GM19239 (cell line): ENCODE measurements at places on chromosomes 6 and 20.

DNA sequence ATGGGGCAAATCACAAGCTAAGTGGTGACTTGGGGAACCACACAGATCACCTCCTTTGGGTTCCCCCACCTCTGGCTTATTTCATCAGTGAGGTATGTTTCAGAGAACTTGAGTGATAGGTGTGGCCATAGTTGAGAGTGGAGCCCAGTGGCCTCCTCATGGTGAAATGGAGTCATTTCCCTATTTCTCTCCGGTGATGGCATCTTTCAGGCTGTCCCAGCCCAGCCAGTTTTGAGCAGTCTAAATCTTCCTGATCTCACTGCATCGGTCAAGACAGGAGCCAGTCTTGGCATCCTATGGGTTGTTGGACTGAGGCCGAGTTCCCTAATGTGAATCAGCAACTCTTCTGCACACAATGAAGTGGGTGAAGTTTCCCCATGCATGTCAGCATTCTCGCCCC, 132.4 kb downstream of the EYA2 start:
- DNase-seq, result no peak

GRCh38 chr20:37552415-37552814, 24.7 kb upstream of the BLCAP start:
- DNase-seq, result no peak

DNA sequence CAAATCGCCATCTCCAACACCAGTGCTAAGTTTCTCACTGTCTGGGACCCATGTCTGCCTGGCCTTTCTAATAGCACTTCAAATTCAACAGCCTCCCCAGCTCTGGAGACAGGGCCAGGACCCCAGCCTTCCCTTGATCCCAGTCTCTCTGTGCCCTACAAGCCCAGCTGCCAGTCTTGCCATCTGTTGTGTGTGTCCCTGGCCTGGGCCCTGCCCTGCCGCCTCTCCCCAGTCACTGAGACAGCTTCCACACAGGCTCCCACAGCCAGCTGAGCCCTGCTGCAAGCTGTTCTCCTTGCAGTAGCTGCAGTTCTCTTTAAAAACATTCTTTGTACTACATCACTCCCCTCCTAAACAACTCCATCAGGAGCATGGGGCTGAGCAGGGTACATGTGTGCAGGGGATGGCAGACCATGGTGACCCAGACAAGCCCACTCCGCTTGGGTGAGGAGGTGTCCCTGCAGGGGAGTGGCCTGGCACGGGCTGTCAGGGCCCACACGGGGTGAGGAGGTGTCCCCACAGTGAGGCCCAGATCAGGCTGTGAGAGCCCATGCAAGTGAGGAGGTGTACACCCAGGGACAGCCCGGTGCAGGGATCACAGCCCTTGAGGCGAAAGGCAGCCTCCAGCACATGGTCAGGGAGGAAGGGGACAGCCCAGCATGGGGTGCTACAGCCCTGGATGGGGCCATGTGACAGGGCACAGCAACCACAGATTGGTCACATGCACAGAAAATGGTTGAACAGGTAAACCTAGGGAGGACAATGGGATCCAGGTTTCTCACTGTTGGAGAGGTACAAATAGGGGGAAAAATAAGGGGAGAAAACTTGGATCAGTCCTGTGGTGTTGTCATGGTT, 16.2 kb downstream of the CST7 start:
- no peak for DNase-seq

- DNase-seq, result no peak
These were observed 4.3 kb downstream of the ARFGAP1 start for GRCh38 chr20:63276956-63277355.

- no peak for DNase-seq
These were observed 9.3 kb upstream of the ZNF335 start for GRCh38 chr20:45981261-45981660.

DNA sequence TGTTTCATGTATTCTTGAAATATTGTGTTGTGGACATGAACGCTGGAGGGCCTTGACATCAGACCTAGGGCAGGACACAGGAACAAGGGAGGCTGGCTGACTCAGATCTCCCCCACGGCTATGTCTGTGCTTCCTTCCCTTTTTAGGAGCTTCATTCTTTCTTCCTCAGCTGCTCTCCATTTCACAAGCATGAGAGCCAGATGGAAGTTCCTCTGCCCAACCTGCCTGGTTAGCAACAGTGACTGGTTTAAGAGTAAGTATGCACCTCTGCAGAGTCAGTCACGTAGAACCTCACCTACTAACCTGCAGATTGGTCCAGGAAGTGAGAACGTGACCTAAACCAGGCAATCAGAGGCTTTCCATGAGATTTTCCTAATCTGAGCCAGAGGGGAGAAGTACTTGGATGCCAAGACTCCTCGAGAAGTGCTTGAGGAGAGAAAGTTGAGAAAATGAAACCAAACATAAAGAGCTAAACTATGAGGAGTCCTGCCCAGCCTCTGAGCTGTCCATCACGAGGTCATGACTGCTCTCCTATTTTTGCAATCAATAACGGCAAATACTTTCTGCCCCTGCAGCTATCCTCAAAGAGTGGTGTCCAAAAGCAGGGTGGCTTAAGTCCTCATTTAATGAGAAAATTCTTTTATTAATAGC, 465.2 kb upstream of the CITED2 start:
- no peak for DNase-seq

- no peak for DNase-seq
These were observed 821.3 kb downstream of the TFAP2A start for GRCh38 chr6:9593554-9593953.

- no peak for DNase-seq
These were observed 275.6 kb downstream of the TENT5A start for GRCh38 chr6:81476881-81477280.

GRCh38 chr6:79608334-79609224, 22.6 kb upstream of the SH3BGRL2 start:
- no peak for DNase-seq

GRCh38 chr6:30843611-30843998, 40.7 kb upstream of the DDR1 start:
- DNase-seq, result no peak

DNA sequence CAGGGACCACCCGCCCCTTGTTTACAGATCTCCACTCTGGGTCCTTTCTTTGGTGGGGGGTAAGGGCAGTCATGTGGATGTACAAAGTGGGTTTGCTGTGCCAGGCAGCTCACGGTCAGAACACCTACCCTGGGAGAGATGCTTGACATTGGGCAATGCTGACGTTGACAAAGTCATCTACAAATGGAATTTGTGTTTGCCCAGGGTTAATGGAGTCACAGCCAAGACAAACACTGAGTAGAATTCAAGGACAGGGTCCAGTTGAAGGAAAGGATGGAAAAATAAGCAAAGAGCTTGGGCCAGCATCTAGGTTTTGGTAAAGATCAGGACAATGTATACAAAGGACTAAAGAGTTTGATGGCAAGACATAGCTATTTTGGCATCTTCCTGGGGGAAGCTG, 54.7 kb downstream of the MOCS1 start:
- DNase-seq, result no peak

- no peak for DNase-seq
These were observed 86.4 kb upstream of the CLDN20 start for GRCh38 chr6:155177363-155177961.

DNA sequence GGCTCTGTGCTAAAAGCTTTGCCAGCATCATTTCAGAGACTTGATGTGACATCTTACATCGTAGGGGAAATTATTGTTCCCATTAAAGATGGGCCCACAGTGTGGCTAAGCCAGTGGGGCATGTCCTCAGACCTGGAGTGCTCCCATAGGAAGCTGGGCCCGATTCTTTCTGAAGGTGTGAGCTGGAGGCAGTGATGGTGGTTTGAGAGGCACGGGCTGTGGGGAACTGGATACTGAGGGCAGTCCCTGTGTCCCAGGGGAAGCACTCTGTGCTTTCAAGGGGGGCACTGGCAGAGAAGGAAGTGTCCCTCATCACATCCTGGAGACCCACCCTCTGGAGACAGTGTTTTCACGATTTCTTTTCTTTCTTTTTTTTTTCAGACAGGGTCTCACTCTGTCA, 8.6 kb upstream of the FAM110A start:
- no peak for DNase-seq

- no peak for DNase-seq
These were observed 118.5 kb downstream of the PCSK2 start for GRCh38 chr20:17345321-17345720.

DNA sequence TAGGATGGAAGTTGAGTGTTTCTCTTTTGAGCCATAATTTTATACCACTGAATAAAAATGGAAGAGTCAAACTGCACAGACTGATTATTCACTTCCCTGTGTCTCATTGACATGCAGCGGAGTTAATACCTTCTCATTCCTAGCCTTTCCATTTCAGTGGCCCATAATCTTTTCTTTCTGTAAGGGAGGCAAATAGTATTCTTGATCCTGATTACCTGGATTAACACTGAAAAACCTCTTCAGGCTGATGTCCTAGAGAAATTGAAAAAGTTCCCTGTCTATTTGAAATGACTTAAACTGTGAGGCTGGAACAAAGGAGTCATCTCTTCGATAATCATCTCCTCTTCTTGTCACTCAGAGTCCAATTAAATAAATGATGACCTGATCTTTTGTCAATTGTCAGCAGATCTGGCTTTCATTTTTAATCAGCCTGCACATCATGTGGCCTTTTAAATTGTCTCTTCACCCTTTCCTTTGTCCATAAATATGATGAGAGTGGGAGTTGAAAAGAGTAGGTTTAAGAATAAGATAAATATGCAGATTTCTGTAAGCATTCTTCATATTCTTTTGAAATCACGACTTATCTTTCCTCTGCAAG, 713.0 kb downstream of the EPM2A start:
- no peak for DNase-seq

DNA sequence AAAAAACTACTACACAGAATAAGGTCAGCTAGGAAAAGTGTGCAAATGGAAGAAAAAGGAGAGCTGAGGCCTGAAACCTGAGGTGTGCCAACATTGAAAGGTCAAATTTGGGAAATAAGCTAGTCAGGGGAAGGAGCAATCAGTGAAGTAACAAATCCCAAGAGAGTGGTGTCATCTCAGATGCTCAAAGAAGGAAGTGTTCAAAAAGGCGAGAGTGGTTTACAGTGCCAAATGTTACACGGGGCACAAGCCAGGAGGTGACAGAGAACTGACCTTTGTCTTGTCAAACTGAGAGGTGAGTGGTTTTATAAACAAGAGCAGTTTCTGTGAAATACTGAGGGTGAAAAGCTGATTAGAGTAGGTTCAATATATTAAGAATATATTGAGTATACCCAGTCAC, 83.0 kb upstream of the TCF21 start:
- no peak for DNase-seq

DNA sequence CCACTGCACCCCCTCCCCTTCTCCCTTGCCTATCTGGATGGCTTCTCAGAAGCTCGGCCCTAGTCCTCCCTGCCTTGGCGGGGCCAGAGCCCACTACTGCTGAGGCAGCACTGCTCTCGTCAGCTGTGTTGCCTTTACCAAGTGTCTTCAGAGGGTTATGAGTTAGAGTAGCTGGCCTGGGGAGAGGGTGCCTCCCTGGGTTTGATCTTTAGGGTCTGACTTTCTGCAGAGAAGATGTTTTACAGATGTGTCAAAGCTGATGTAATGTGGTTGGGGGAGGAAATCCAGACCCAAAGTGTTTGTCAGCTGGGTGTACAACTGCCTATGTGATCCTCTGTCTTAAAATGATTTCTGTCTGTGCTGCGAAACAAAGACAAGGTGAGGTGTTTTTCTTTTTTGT, 30.4 kb upstream of the PI16 start:
- DNase-seq, result no peak

DNA sequence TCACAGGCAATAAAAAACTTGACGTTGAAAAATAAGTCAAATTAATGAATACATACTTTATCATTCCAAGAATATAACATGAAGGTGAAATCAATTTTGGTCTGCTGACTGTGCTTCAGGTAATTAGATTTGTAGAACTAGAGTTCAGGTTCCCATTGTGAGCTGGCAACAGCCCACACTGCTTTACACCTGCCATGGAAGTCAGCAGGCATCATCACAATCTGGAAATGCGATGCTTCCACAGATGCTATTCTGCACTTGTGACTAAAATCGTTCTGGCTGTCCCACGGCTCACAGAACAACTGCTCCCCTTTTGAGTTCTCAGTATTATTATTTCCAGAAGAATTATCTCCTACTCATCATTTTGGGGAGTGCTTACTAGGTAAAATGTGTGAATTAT, 62.6 kb upstream of the THEMIS start:
- DNase-seq, result no peak

GRCh38 chr20:4160761-4161305, 145.5 kb upstream of the RNF24 start:
- no peak for DNase-seq

DNA sequence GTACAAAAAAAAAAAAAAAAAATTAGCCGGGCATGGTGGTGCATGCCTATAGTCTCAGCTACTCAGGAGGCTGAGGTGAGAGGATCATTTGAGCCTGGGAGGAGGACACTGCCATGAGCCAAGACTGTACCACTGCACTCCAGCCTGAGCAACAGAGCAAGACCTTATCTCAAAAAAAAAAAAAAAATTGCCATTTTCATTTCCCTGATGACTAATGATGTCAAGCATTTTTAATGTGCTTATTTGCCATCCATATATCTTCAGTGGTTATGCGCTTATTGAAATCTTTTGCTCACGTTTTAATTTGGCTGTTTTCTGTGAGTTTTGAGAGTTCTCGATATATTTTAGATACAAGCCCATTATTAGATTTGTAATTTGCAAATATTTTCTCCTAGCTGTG, 46.7 kb downstream of the PFDN4 start:
- DNase-seq, result no peak

DNA sequence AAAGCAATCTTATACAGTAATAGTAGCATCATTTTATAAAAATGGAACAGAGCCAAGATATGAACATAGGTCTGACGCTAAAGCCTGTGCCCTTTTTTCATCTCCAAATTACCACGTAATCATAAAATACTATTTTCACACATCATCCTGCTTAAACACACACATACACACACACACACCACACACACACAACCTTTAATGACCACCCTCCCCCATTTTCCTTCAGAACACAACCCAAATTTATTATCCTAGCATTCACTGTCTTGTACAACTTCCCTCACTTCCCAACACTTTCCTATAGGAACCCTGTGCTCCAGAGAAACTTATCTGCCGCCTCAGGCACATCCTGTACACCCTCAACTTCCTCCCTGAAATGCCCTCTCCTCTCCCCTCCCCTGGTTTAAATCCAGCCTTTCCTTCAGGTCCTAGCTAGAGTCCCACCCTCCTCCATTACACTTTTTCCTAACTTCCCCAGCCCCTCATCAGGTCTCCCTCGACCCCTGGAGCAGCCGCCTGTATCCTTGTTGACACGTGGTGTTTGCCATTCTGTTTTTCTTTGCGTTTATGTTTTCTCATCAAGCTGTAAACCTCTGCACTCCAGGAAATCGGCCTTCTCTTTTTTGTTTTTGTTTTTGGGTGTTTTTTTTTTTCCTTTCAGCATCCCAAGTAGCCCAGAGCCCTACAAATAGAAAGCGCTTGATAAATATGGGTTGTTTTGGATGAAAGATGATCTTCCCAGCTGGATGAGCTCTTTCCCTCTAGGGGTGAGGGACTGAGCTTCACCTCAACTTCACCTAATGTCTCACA, 968 bp upstream of the MMP24 start:
- no peak for DNase-seq

GRCh38 chr6:86856937-86857563, 80.3 kb upstream of the HTR1E start:
- no peak for DNase-seq

DNA sequence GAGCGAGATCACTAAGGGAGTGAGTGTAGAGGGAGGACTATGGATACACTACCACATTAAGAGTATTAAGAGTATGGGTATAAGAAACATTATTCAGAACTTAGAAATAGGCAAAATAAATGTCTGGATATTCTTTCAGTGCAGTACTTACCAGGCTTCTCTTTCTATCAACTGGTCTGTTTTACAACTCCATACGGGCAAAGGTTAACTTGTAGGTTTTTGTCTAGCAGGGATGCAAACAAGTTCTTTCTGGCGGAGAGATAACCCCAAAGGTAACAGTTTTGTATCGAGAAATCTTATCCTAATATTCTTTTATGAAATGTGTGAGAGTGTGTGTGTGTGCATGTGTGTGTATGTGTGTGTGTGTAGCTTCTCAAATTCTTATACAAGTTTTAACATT, 186.2 kb downstream of the ARHGAP18 start:
- DNase-seq, result no peak
